ENCODE measurements at places on chromosomes 12 and 14.
A peak's percentile ranks its signal among the peaks of the same experiment; 100 is the strongest.

- DNase-seq, result no peak
Measured at GRCh38 chr12:66662179-66662578, 16.7 kb downstream of the GRIP1 start.

DNA sequence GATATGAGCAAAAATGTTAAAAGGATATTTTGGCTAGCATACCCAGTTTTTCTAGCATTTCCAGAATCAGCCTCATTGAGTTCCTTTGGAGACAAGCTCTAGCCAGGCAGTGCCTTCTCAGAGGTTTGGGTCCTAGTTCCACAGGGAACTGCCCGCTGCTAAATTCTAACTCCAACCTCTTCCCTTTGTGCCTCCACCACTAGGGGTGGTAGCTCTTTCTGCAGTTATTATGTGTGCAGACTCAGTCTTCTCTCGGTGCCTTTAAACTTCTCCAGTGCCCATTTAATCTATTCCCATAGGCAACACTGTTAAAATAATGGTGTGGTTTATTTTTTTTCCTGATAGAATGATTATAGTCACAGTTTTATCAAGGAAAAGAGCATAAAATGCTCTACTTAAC is 21.5 kb upstream of the SLC25A3 start:
- DNase-seq, result no peak

DNA sequence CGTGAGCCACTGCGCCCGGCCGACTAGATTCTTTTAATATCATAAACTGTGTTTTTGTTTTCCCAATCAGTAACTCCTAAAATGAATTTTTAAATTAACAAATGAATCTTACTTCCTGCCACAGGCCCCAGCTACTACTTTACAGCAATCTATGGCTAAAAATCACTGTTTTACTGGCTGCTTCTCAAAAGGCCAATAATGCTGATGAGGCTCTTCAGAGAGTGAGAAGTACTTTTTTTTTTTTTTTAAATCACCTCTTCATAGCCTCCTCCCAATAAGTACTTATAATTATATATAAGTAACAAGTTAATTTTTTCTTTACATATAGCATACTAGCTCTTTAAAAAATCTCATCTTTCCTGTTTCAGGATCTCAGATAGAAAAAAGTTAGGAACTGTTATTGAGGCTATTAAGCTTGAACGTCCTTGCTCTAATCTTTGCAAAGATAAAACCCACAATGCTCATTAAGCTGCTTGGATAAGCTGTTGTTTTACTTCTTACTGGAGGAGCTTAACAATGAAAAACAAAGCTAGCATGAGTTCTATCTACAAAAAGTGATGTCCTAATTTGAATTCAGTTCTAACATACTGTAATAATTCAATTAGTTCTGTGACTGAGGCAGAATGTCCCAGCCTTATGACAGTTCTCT is 12.8 kb upstream of the WDR20 start:
- DNase-seq, result no peak

- DNase-seq, result no peak
Measured at GRCh38 chr14:71606064-71606463, 326.2 kb upstream of the RGS6 start.

- no peak for DNase-seq
Measured at GRCh38 chr14:39812532-39813320, 380.5 kb upstream of the FBXO33 start.

DNA sequence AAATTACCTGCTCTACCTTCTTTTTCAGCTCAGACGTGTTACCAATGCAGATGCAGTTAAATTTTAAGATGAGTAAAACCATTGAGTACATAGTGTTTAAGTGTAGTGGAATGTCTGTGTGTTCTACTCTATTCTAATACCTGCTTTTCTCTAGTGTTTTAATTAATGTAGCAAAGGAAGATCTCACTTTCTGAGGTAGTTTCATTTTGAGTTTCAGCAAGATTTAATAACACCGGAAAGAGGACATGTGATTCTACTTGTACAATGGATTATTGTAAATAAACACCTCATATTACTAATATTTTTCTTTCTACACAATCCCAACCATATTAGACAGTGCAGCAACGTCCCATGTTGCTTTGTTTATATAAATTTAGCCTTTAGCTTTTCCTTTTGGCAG is 315.4 kb downstream of the RAD51B start:
- no peak for DNase-seq

- DNase-seq, result no peak
Measured at GRCh38 chr12:13794706-13795105, 186.7 kb downstream of the GRIN2B start.

- DNase-seq, result no peak
Measured at GRCh38 chr14:99029145-99029915, 242.7 kb downstream of the BCL11B start.

DNA sequence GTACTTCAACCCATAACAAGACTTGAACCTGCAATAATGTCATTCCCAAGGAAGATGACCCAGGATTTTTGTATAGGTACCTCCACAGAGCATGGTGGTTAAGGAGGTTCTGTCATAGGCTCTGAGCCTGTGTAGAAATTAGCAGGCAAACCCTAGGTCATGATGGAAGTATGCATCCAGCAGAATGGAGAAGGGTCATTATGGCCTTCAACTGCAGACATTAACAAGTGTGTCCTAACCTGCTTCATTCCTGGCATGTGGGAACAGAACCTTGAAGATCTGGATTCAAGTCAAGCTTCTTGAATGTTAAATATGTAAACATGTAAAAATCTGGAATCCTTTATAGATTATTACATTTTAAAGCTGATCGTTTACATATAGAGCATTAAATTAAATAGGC is 116.2 kb upstream of the SLC38A4 start:
- DNase-seq, result no peak

DNA sequence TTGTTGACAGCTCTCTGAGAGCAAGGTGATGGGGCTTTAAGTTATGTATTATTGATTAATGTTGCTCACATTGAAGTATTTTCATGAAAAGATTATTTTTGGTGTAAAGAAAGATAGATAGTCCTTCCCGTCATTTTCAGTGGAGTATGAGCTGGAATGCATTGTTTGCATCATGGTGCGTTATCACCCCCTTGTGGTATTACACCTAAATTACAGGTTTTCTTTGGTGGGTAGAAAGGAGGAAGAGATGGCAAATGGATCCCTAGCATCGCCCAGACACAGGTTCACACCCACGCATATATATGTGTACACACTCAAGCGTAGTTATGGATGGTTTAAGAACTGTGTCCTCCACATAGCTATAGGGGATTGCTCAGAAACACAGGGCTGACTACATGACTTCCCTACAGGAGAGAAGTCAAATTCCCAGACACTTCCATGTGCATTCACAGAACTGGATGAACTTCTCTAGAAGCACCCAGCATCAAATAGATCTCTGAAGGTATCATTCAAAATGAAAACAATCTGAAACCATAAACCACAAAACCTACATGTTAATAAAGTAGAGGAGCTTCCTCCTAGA is 14.4 kb upstream of the SERPINA10 start:
- no peak for DNase-seq

GRCh38 chr12:19140381-19141236 is 11.1 kb downstream of the PLEKHA5 start:
- no peak for DNase-seq

DNA sequence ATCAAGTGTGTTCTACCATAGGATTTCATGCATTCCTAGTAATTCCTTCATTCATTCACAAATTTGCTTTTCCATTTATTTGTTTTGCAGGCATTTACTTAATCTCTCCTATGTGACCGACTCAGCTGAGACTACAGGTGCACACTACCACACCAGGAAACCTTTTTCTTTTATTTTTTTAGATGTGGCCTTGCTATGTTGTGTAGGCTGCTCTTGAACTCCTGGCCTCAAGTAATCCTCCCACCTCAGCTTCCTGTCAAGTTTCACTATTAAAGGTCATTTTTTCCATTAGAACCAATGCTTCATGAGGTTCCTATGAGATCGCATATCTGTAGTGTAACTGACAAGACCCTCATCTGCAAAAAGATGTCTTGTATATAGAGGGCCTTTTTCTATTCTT is 1218.7 kb downstream of the VRK1 start:
- DNase-seq, result no peak

GRCh38 chr12:20442322-20442721 is 74.0 kb downstream of the PDE3A start:
- DNase-seq, result no peak

- DNase-seq, result no peak
Measured at GRCh38 chr14:66918527-66918926, 270.7 kb upstream of the GARIN2 start.

- no peak for DNase-seq
Measured at GRCh38 chr12:74791365-74791764, 253.7 kb downstream of the ATXN7L3B start.

DNA sequence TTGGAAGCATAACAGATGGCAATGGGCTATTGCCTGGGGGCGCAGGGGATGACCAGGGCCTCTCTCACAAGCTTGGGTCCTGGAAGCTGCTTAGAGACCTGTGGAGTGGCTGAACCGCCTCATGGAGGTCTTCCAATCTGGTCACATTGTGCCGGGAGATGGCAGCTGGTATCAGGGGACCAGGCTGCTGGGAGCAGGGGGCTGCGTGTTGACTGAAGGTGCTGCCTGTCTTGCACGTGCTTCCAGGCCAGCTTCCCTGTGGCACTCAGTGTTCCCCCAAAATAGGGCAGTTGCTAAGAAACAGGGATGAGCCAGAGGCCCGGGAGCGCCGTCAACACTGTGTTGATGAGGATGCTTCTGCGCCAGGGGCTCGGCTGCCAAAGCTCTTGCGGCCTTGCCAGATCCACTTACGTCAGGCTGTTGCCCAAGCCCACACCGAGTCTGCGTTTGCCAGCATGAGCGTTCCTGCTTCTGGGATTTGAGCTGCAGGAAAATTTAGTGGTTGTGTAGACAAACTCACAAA is 39.8 kb downstream of the ELK3 start:
- DNase-seq, result no peak

GRCh38 chr12:54680374-54680773 is 32.2 kb upstream of the DCD start:
- no peak for DNase-seq

DNA sequence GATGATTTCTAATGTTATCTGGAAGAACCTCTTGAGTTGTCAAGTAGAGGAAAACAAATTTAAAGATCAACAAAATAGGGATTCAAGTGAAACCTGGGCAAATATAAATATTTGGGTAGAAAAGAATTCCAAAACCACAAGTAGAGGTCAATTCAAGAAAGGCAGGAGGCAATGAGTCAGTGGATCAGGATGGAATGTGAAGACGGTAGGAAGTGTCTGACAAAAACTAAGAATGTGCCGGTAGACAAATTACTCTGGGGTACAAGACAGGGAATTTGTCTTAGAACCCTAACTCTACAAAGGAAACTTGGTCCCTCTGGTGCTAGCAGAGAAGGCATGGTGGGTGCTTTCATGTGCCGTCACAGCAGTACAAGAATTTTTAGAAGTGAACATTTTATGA is 13.6 kb downstream of the ABCD2 start:
- DNase-seq, result no peak

DNA sequence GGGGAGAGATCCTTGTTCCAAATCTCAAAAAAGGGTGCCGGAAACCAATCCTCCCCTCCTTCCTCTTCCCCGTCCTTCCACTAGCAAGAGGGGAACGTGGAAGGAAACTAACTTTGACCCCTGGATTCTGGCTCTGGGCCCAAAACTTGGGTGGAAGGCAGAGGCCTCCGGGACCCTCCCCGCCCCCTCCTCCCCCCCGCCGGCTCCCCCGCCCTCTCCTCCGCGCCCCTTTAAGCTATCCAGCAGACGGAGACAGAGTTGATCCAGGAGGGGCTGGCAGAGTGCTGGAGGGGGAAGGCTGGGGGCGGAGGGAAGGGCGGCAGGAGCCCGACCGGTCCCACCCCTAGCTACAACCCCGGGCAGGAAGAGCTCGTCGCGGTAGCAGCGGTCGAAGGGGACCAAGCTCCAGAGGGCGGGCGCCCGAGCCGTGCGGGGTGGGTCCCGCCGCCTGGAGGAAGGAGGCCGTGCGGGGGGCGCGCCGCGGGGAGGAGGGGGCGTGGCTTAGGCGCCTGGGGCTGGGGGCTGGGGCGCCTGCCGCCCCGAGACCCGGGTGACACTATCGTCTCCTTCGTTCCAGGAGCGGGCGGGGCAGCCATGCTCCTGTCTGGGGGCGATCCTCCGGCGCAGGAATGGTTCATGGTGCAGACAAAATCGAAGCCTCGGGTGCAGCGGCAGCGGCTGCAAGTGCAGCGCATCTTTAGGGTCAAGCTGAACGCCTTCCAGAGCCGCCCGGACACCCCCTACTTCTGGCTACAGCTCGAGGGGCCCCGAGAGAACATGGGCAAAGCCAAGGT is at the start of gene NYNRIN:
NYNRIN (plus strand) TSS at position 351 of the 794 bp plus-strand sequence; CDS start at position 595, 244 bp downstream.
- no peak for DNase-seq

GRCh38 chr12:56338308-56339157 is at the start of gene IL23A:
Gene IL23A, plus strand, starts transcription at chr12:56338884. Its CDS starts 161 bp downstream, at chr12:56339045.
- peak; percentile 50 for DNase-seq

DNA sequence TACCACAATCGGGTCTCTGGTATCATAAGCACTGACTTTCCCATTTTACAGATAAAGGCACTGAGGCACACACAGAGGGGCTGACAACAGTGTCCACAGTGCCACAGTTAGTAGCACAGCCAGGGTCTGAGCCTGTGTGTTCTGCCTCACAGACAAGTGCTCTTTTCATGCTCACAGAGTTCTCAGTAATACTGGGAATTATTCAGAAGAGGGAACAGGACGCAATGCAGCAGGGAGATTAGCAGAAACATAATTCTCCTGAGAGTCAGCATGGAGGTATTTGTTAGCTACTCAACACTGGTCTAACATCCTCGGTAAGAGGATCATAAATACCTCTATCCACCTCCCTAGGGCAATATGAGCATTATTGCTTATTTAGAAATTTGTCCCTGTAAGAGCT is 219.3 kb upstream of the EEA1 start:
- no peak for DNase-seq

- DNase-seq, result no peak
Measured at GRCh38 chr14:37864861-37865718, 269.7 kb downstream of the TTC6 start.

- no peak for DNase-seq
Measured at GRCh38 chr12:88566430-88566829, 13.8 kb downstream of the KITLG start.

DNA sequence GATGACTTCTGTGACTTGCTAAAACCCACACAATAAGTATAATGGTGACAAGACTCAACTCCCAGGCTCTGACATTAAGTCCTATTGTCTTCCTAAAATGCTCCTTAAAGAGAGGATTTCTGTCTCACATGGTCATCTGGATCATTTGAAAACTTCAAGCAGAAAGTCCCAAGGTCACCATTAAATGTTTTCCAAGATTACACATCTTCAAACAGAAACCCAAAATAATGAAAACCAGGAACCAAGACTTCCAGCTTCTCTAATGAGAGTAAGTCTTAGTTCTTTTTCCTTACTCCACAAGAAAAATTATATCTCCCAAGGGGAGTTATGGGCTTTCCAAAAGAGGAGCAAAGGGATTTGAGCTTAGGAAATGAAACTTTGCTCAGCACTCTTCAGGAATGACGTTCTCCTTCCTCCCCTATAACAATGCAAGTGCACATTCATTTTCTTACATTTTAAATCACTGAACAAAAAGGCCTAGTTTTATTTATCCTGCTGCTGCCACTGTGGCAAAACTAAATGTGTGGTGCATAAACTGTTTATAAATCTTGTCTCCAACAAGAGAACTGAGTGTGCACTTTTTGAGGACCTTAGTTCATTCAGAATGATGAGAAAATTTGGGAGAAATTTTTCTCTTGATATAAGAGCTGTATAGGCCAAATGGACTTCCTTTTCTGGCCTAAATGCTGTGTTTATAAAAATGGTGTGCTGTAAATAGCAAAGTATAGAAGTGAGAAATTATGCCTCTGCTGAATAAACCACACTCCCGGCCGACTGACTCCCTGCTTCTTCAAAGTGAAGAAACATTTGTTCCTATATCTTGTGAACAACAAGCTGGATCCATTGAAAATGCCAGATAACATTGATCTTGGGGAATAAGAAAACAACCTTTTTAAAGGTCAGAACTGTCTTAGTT is 148.4 kb upstream of the PLEKHG7 start:
- no peak for DNase-seq
